ENCODE measurements at places on chromosomes 6 and 20.
A peak's percentile ranks its signal among the peaks of the same experiment; 100 is the strongest.

DNA sequence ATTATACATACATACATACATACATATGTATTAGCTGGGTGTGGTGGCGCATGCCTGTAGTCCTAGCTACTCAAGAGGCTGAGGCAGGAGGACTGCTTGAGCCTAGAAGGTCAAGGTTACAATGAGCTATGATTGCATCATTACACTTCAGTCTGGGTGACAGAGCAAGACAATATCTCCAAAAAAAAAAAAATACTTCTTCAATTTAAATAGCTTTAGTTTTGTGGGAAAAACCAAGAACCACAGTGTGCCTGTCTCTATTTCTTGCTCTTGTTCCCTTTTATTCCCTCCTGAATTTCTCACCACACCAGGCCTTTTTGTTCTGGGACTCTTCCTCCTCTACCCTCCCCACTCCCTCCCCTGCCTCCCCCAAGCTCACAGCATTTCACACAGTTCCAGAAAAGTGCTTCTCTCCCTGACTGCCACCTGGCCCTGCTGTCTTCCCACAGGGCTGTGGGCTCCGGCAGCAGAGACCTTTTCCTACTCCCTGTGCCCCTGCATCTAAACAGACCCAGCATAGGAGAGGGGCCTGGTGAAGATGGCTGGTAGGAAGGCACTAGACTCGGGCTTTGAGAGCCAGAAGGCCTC, 1.3 kb downstream of the C20orf203 start:
- H3K27me3 ChIP-seq = no peaks in the 10 kb centered on the region
- H3K4me3 ChIP-seq = peak overlapping the region; percentile 26
- peak overlapping the region; percentile 76 for H3K27ac ChIP-seq
- no peaks in the 10 kb centered on the region for H3K36me3 ChIP-seq
- peaks cover 12% of the 10 kb centered on the region for H3K4me1 ChIP-seq

DNA sequence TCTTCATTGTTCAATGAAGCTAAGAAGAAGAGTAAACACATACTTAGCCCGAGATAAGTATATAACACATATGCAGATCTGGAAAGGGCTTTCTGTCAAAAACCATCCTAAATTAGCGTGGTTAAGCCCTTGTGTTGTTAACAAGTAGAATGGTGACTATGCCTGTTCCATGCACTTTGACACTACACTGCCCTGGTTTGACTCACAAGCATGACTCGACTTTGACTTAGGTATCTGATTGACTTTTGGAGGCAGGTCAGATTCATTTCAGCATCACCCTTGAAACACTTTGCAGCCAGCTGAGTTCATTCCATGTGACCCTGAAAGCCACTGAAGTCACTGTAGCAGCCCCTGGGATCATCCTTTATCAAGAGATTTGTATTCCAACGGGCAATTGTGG, 239.8 kb downstream of the TBX18 start:
- H3K27me3 ChIP-seq = no peaks in the 10 kb centered on the region
- DNase-seq = peak; percentile 34
- no peaks in the 10 kb centered on the region for H3K4me1 ChIP-seq
- H3K36me3 ChIP-seq = no peaks in the 10 kb centered on the region
- no peak overlapping the region for H3K4me3 ChIP-seq
- H3K27ac ChIP-seq = no peak overlapping the region

GRCh38 chr6:17621003-17621402, 20.9 kb downstream of the FAM8A1 start:
- no peak for DNase-seq
- peak overlapping the region; percentile 25 for H3K27ac ChIP-seq
- H3K4me1 ChIP-seq = peaks cover 24% of the 10 kb centered on the region
- H3K36me3 ChIP-seq = peaks cover 74% of the 10 kb centered on the region

GRCh38 chr20:58723628-58723984, 31.0 kb downstream of the NPEPL1 start:
- H3K36me3 ChIP-seq = no peaks in the 10 kb centered on the region
- no peak for DNase-seq
- no peaks in the 10 kb centered on the region for H3K4me1 ChIP-seq
- peaks cover 49% of the 10 kb centered on the region for H3K27me3 ChIP-seq
- no peak overlapping the region for H3K27ac ChIP-seq

- no peaks in the 10 kb centered on the region for H3K27me3 ChIP-seq
- no peak overlapping the region for H3K4me3 ChIP-seq
- DNase-seq = no peak
Observed at GRCh38 chr20:34569598-34569997, 11.1 kb downstream of the MAP1LC3A start.

DNA sequence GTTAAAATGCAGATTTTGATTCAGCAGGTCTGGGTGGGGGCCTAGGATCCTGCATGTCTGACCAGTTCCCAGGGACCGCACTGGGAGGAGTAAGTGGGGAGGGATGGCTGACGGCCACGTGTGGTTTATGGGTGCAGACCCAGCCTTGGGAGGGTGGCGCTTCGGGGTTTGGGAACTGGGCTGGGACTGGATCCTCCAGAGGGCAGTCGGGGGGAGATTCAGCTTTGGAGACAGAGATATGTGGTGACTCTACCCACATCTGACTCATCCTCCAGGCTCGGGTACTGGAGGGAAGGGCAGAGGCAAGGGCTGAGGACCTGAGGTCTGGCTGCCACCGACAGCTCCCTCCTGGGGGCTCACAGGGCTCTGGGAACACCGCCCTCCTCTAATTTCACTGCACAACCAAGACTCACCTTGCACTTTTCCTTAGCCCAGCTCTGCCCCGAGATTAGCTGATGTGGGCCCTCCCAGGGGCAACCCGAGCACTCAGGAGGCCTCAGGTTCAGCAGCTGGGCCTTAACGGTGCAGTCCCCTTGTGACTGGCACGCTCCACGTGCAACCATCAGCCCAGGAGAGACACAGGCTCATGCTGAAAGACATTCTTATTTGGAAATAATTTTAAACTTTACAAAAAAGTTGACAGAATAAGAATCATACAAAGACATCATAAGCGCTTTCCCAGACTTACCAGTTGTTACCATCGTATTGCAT, 172.8 kb upstream of the PMEPA1 start:
- no peaks in the 10 kb centered on the region for H3K36me3 ChIP-seq
- H3K27me3 ChIP-seq = peaks cover 9% of the 10 kb centered on the region
- H3K4me1 ChIP-seq = no peaks in the 10 kb centered on the region
- no peak for DNase-seq
- H3K27ac ChIP-seq = no peak overlapping the region

GRCh38 chr6:14440940-14441781, 323.6 kb downstream of the CD83 start:
- H3K4me1 ChIP-seq = peaks cover 3% of the 10 kb centered on the region
- H3K4me3 ChIP-seq = no peak overlapping the region
- no peaks in the 10 kb centered on the region for H3K36me3 ChIP-seq
- H3K27ac ChIP-seq = no peak overlapping the region
- no peaks in the 10 kb centered on the region for H3K27me3 ChIP-seq
- DNase-seq = no peak

GRCh38 chr6:100449239-100449691, 15.5 kb downstream of the SIM1 start:
- DNase-seq = no peak
- peaks cover 5% of the 10 kb centered on the region for H3K36me3 ChIP-seq
- peak overlapping the region; percentile 41 for H3K27ac ChIP-seq

GRCh38 chr6:3316818-3317217, 58.1 kb downstream of the PSMG4 start:
- H3K27me3 ChIP-seq = peaks cover 30% of the 10 kb centered on the region
- peaks cover 13% of the 10 kb centered on the region for H3K4me1 ChIP-seq
- no peaks in the 10 kb centered on the region for H3K36me3 ChIP-seq
- H3K4me3 ChIP-seq = no peak overlapping the region
- no peak for DNase-seq
- H3K27ac ChIP-seq = no peak overlapping the region

- peaks cover 19% of the 10 kb centered on the region for H3K27me3 ChIP-seq
- peak overlapping the region; percentile 85 for H3K4me3 ChIP-seq
- peak overlapping the region; percentile 89 for H3K27ac ChIP-seq
Observed at GRCh38 chr6:127515234-127515793, 3.8 kb downstream of the MTCL3 start.

DNA sequence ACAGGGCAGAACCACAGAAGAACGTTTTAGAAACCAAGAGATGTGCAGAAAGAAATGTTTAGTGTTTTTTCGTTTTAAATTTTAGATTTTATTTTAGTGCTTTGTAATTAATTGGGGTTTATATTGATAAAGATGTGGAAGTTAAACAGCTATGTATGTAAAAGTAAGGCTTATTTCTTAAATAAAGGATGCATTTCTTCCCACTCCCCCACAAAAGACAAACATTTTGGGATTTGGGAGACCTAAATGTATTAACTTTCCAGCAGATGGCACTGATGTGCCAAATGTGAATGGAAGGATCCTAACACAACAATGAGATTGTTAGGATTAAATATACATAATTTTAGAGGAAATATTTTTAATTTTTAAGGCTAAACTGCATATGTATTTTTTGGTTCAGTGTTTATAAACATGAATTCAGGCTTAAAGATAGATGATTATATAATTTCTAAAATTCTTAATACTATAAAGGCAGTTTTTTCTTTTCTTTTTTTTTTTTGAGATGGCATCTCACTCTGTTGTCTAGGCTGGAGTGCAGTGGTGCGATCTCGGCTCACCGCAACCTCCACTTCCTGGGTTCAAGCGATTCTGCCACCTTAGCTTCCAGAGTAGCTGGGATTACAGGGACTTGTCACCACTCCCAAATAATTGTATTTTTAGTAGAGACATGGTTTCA, 12.0 kb downstream of the PFDN4 start:
- H3K27ac ChIP-seq = no peak overlapping the region
- no peaks in the 10 kb centered on the region for H3K27me3 ChIP-seq
- no peak for DNase-seq
- H3K4me3 ChIP-seq = no peak overlapping the region
- H3K4me1 ChIP-seq = peaks cover 20% of the 10 kb centered on the region

- H3K4me3 ChIP-seq = no peak overlapping the region
- DNase-seq = no peak
- H3K27me3 ChIP-seq = no peaks in the 10 kb centered on the region
- no peaks in the 10 kb centered on the region for H3K4me1 ChIP-seq
- no peak overlapping the region for H3K27ac ChIP-seq
Observed at GRCh38 chr6:23890543-23891227, 235.3 kb upstream of the NRSN1 start.

- H3K27ac ChIP-seq = no peak overlapping the region
- no peak for DNase-seq
- peaks cover 12% of the 10 kb centered on the region for H3K4me1 ChIP-seq
Observed at GRCh38 chr6:143674483-143675381, 3.0 kb upstream of the PHACTR2 start.

DNA sequence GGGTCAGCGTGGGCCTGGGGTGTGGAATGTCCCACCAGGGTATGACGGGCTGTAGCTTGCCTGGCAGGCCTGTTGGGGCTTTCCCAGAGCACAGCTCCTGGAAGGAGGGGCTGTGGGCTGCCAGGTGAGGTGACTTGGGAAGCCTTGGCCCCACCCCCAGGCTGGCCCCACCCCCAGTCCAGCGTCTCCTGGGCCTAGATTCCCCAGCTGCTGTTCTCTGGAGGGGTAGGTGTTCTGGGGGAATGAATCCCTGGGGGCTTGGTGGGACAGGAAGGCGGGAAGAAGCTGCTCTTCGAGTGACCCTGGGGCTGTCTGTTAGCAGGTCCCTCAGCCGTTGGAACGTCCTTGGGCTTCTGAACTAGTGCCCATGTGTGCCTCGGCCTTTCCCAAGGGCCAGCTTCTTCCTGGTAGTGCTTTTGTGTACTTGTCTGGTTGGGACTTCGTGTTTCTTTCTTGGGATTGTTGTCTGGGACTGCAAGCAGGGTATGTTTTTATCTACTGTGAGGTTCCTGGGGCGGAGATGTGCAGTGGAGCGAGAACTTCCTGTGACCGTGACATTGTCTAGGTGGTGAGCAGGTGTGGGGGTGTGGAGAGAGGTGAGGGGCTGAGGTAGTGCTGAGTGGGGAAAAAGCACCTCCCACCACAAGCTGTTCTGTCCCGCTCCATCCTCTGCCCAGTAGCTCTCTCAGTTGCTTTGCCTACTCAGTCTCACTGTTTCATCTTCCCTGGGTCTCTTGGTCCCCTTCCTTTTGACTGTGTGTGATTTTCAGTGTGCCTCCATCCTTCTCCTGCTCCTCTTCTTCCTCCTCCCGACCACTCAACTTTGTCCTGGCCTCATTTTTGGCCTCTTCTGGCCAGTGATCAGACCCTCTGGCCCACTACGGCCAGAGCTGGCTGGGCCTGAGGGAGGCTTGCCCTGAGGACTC, 1.3 kb upstream of the DDR1 start:
- H3K27ac ChIP-seq = peak overlapping the region; percentile 42
- H3K36me3 ChIP-seq = no peaks in the 10 kb centered on the region

GRCh38 chr6:37125774-37126492, 44.0 kb upstream of the PIM1 start:
- no peaks in the 10 kb centered on the region for H3K36me3 ChIP-seq
- peaks cover 6% of the 10 kb centered on the region for H3K4me1 ChIP-seq
- H3K27ac ChIP-seq = no peak overlapping the region
- H3K27me3 ChIP-seq = peaks cover 5% of the 10 kb centered on the region

GRCh38 chr20:35739294-35740163, 2.5 kb downstream of the RBM39 start:
- no peak for DNase-seq
- peaks cover 65% of the 10 kb centered on the region for H3K36me3 ChIP-seq
- peaks cover 49% of the 10 kb centered on the region for H3K4me1 ChIP-seq
- peaks cover 4% of the 10 kb centered on the region for H3K27me3 ChIP-seq
- H3K27ac ChIP-seq = peak overlapping the region; percentile 82

- peak; percentile 93 for DNase-seq
- no peak overlapping the region for H3K27ac ChIP-seq
- no peak overlapping the region for H3K4me3 ChIP-seq
- H3K27me3 ChIP-seq = peaks cover 31% of the 10 kb centered on the region
- H3K36me3 ChIP-seq = no peaks in the 10 kb centered on the region
Observed at GRCh38 chr6:159134701-159135364, 34.4 kb upstream of the FNDC1 start.
